Kidney (tissue), 22 donors: ENCODE measurements at places on chromosomes 1 and 21. TPM values are rescaled to one million over a fixed set of nuclear protein-coding genes. Genes with fewer than 3 reads are reported as not detected.
A peak's percentile ranks its signal among the peaks of the same experiment; 100 is the strongest.

The CXADR gene
- 5.2 TPM for polyA plus RNA-seq

- no peak overlapping the region for H3K27ac ChIP-seq
- H3K4me3 ChIP-seq: no peak overlapping the region
- H3K27me3 ChIP-seq: no peaks in the 10 kb centered on the region
- DNase-seq: no peak
- no peaks in the 10 kb centered on the region for H3K36me3 ChIP-seq
- no peaks in the 10 kb centered on the region for H3K4me1 ChIP-seq
Measured at GRCh38 chr1:63148825-63149645, 173.3 kb upstream of the FOXD3 start.

DNA sequence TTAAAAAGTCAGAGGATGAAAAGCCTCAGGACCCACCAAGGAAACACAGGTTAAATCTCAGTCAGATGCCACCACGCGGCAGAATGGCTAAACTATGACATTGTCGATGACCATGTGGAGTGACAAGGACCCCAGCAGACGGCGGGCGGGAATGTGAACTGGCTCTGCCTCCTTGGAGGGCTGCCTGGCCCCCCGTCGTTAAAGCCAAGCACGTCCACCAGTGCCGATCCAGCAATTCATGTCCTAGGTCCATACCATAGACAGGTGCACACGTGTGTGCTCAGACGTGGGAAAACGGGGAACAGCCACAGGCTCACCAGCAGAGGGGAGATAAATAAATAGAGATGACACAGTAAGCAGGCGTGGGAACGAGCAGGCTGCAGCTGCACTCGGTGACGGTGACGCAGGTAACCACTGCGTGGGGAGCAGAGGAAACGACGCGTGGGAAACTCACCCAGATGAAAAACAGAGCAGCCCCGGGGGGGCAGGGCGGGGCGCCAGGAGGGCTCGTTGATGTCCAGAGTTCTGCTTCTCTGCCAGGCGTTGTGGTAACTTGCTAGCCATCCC is 28.3 kb upstream of the PCBP3 start:
- no peaks in the 10 kb centered on the region for H3K27me3 ChIP-seq
- H3K4me1 ChIP-seq: no peaks in the 10 kb centered on the region
- no peaks in the 10 kb centered on the region for H3K36me3 ChIP-seq
- no peak overlapping the region for H3K27ac ChIP-seq

The C1orf185 gene
- polyA plus RNA-seq: not detected

DNA sequence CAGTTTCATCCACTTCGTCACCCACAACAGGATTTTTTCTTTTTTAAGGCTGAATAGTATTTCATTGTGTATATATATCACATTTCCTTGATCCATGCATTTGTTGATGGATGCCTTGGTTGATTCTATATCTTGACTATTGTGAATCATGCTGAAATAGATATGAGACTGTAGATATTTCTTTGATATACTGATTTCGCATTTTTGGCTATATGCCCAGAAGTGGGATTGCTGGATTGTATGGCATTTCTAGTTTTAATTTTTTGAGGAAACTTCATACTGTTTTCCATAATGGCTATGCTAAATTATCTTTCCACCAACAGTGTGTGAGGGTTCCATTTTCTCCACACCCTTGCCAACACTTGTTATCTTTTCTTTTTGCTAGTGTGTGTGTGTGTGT is 5.0 kb downstream of the GUCA2B start:
- H3K27ac ChIP-seq: no peak overlapping the region
- H3K36me3 ChIP-seq: no peaks in the 10 kb centered on the region
- no peaks in the 10 kb centered on the region for H3K4me1 ChIP-seq
- DNase-seq: no peak

The MYBPH gene
- 2.3 TPM for polyA plus RNA-seq

DNA sequence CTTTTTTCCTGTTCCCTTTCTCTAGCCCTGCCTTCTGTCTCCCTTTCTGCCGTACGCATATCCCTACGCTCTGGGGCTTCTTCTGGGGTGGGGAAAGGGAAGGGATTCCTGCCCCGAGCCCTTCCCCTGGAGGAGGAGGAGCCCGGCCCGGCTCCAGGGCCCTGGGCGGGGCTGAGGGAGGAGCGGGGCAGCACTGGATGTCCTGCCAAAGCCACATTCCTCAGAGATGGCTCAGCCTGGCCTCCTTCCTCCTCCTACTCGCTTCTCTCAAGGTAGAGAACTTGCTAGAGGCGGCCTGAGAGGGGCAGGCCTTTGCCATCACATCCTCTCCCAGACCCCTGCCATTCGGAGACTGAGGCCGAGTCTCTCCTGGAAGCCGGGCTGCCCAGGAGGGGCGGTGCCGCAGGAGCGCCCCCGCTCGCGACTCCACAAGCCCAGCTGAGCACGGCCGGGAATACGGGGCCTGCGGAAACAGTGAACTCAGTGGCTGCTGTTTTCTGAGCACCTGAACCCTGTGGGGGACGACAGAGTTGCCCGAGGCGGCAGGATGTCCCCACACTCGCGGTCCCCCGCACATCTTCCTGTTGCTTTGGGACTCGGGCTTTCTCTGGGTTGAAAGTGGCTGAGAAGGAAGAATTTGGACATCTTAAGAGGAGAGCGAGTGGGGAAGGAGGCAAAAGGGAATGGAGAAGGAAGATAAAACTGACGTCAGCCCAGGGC is 12.2 kb downstream of the ADAMTSL4 start:
- peaks cover 43% of the 10 kb centered on the region for H3K4me1 ChIP-seq
- H3K36me3 ChIP-seq: no peaks in the 10 kb centered on the region
- DNase-seq: peak; percentile 93

The NTMT2 gene
- polyA plus RNA-seq: not detected

The PLA2G2F gene
- not detected for polyA plus RNA-seq

DNA sequence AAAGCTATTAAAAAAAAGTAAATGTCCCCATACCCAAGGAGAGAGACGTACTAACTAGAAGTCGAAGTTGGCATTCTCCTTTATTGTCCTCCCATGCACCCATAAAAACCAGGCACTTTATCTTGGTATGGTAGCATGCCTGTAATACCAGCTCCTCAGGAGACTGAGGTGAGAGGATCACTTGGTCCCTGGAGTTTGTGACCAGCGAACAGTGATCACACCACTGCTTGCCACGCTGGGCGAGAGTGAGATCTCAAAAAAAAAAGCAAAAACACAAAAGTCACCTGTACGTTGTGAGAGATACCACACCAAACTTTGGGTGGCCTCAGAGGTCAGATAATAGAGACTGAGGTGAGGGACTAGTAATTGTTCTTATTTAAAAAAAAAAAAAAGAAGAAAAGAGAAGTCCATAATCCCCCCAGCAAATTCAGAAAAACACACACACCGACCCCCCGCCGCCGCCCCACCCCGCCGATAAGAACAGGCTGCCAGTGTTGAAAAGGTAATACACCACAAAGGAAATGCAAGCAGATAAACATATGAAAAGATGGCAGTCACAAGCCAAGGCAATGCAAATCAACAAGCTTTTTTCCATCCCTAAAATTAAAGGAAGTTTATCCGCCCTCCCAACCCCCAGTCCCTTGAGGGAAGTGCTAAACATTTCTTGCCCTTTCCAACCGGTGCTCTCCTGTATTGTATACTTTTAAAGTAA is 3.6 kb downstream of the L1TD1 start:
- H3K27ac ChIP-seq: no peak overlapping the region
- H3K36me3 ChIP-seq: no peaks in the 10 kb centered on the region
- no peak for DNase-seq
- no peaks in the 10 kb centered on the region for H3K4me1 ChIP-seq

DNA sequence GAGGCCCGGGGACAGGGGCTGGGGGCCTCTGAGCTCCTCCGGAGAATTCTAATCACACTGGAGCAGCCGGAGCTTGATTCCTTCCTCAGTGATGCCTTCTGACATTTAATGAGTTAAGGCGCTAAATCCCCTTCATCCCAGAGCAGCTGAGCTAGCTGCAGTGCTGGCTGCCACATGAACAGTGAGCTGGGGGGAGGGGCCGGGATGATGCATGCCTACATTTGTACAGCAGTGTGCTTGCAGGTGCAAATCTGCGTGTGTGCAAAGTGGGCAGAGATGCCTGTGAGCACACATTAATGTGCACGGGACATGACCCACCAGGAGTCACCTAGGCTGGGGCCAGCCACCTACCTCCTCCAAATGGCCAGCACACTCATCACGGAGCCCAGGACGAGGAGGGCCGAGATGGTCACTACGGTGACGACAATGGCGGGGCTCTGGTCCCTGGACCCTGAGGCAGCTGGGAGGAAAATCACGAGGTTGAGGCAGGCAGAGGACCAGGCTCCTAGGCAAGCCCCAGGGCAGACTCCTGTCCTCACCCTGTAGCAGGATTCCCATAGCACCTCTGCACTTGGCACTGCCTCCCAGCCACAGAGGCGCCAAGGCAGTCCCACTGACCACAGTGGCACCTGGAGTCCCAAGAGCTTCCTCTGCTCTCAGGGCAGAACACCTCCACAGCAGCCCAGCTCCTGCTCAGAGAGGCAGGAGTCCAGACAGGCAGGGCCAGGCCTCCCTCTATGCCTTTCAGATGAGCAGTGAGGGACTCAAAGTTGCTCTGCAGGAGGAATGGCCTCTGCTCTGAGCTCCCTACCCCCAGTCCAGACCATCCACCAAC is 34.7 kb downstream of the CDCA8 start:
- no peak overlapping the region for H3K27ac ChIP-seq
- no peaks in the 10 kb centered on the region for H3K27me3 ChIP-seq
- DNase-seq: no peak
- no peaks in the 10 kb centered on the region for H3K4me1 ChIP-seq
- no peak overlapping the region for H3K4me3 ChIP-seq

DNA sequence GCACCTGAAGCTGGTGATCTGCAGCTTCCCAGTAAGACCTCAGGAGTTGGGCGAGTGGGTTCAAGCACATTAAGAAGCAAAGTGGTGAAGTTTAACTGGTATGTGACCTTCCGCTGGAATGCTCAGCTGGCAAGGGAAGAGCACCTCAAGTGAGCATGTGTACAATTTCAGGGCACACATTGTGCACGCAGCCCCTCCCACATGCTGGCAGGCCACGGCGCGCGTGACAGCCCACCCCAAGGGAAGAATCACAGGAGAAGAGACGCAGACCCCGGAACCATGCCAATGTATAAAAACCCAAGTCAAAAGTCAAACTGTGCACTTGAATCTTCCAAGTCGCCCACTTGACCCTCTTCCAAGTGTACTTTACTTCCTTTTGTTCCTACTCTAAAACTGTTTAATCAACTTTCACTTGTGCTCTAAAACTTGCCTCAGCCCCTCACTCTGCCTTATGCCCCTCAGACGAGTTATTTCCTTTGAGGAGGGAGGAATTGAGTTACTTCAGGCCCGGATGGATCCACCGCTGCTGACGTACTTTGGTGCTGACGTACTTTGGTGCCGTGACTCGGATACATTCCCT is 20.0 kb downstream of the LRRC3 start:
- no peaks in the 10 kb centered on the region for H3K27me3 ChIP-seq
- no peak for DNase-seq
- H3K4me1 ChIP-seq: no peaks in the 10 kb centered on the region
- H3K27ac ChIP-seq: no peak overlapping the region
- no peaks in the 10 kb centered on the region for H3K36me3 ChIP-seq

- no peaks in the 10 kb centered on the region for H3K36me3 ChIP-seq
- H3K27me3 ChIP-seq: no peaks in the 10 kb centered on the region
- H3K27ac ChIP-seq: no peak overlapping the region
- no peaks in the 10 kb centered on the region for H3K4me1 ChIP-seq
Measured at GRCh38 chr1:213681788-213682340, 305.9 kb upstream of the PROX1 start.
